Stimulated activated CD4-positive, alpha-beta T cell treated with anti-CD3 and anti-CD28 coated beads, Interleukin-4, amount 100 ng/mL, for 1 hour (primary cell): ENCODE measurements at places on chromosomes 7 and 10.

GRCh38 chr10:87066865-87067264 is 27.8 kb downstream of the GLUD1 start:
- DNase-seq: no peak

DNA sequence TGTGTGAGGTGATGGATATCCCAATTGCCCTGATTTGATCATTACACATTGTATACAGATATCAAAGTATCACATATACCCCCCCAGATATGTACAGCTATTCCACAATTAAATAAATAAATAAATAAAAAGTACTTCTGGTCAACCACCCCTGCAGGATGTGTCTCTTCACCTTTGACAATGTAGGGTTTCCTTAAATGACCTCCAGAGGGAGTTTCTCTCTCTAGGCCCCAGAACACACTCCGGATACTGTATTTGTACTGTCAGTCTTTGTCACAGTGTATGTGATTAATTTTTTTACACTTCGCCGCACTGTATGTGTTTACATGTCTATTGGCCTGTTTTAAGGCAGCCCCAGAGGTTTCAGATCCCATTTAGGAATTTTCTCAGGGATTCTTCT is 123.6 kb downstream of the ADCYAP1R1 start:
- no peak for DNase-seq

- DNase-seq: no peak
Observed at GRCh38 chr7:78587443-78588044, 789.0 kb downstream of the PHTF2 start.

- no peak for DNase-seq
Observed at GRCh38 chr10:81576336-81576735, 298.7 kb upstream of the NRG3 start.

GRCh38 chr10:1134156-1134555 is 78.0 kb downstream of the WDR37 start:
- no peak for DNase-seq

- DNase-seq: no peak
Observed at GRCh38 chr7:83040484-83040883, 122.2 kb downstream of the PCLO start.

DNA sequence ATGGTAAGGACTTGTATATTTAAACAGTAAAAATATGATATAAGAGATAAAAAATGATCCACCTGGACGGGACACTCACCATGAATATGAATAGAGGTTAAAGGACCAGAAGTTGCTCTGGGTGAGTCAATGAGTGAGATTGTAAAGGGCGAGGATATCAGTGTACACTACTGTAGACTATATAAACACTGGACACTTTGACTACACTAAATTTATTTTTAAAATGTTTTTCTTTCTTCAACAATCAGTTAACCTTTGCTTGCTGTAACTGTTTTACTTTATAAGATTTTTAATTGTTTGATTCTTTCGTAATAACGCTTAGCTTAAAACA is 202.8 kb downstream of the VTI1A start:
- DNase-seq: no peak

DNA sequence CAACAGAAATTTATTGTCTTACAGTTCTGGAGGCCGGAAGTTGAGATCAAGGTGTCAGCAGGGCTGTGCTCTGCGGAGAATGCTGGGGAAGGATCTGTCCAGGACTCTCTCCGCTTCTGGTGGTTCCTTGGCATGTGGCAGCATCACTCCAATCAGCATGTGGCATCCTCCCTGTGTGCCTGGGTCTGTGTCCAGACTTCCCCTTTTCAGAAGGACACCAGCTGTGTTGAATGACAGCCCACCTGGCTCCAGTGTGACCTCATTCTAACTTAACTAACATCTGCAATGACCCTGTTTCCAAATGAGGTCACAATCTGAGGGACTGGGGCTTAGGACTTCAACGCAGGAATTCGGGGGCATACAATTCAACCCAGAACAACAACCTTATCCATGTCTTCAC is 141.9 kb downstream of the BMS1 start:
- no peak for DNase-seq

- no peak for DNase-seq
Observed at GRCh38 chr10:130242513-130242912, 106.3 kb downstream of the GLRX3 start.

DNA sequence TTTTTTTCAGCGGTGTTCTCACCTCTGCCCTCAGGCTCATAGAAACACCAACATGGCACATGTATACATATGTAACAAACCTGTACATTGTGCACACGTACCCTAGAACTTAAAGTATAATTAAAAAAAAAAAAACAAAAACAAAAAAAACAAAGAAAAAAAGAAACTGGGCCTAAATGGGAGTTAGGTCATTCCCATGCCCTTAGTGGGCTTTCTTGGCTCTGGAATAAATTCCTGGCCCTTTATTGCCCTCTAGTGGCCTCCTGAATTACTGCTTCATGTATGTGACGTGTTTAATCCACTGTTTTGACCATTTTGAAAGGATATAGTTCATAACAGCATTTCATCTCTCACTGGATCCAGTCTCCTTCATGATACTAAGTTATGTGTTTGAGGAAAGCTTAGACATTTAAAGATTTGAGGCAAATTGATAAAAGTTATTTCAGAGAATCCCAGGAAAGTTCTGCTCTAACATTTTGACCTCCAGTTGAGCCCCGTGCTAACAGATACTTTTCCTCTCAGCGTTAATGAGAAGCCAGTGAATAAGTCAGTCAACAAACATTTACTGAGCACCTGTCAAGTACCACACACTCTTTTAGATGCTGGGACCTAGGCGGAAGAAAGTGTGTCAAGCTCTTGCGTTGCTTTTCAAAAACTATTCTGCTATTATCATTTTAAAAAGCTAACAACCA is 54.7 kb upstream of the SYPL1 start:
- DNase-seq: no peak

DNA sequence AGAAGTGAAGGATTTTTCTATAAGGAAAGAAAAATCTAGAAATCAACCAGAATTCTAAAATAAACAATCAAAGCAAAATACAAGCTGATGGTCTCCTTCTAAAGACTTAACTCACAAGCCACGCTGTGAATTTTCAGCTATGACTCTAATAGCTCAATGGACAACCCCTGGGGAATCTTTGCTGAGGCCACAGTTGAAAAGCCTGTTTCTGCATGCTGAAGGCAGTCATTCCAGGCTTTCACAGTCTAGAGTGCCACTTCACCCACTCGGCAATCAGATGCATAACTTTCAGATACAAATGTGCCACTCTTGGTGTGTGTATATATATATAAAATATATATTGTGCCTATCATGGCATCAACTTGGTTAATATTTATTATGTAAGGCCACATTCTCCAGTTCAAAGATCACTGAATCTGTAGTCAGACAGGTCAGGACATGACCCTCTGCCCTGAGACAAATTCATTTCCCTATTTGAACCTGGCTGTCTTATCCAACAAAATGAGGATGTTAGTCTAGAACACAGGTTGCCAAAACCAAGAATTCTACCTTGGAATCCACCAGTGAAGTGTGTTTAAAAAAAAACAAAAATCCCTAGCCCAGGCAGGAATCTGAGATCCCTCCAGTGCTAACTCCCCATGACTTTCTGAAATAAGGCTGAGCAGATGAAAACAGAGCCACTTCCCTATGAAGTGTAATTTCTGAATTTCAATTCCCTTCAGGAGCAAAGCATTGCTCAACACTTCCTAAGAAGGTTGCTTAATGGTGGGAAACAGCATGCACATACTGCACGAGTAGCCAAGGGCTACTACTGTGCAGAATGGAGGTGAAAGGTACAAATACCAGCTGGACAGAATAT is 9.9 kb downstream of the LIPA start:
- DNase-seq: no peak

DNA sequence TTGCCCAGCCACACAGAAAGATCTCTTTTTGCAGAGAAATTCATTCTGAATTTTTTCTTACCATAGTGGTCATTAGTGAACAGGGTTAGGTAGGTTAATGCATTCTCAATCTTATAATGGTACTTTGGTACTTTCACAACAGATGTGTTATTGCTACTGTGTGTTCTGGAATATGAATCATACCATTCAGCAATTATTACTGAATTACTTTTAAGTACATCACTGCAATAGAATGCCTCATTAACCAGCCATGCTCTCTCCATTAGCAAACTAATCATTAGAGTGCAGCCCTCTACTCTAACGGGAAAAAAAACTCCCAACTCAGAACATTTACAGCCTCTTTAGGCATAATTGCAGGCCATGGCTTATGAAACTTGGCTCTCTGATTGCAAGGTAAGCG is 102.1 kb downstream of the DOCK4 start:
- DNase-seq: no peak

GRCh38 chr7:2750004-2750407 is 62.0 kb downstream of the AMZ1 start:
- no peak for DNase-seq

DNA sequence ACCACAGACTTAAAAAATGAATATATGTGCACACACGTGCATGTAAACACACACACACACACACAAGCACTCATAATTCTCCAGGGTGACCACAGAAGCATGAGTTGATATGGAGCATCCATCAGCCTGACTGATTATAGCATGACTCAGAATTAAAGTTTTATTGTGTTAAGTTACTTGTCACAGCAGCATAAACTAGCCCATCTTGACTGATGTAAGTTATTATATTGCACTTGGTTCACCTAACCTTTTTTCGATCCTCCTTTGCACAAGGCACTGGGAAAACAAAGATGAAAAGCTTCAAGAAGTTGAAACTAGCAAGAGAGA is 18.8 kb upstream of the SLC35G1 start:
- DNase-seq: no peak

GRCh38 chr10:15879663-15880062 is 19.4 kb upstream of the MINDY3 start:
- DNase-seq: no peak

GRCh38 chr7:74633451-74633921 is 24.0 kb upstream of the GTF2I start:
- no peak for DNase-seq

DNA sequence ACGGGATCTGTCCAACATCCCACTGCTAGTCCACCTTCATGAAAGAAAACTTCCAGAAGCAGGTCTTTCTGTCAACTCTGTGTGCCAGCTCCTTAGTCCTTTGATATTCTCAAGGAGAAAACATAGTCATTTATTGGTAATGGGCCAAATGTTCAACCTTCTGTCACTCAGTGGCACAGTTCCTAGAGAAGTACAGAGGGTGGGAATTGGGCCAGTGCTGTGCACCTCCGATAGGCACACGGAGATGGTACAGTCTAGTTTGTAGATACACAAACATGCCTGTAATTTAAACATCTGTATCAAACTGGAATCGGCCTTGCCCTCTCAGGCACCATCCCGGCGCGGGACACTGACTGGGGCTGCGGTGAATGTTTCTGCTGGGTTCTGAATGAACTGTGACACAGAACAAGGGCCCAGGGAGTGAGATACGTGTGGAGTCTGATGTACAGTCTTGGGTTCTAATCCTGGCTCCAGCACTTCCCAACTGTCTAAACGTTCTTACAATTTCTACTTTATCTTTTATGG is 213.9 kb upstream of the SHH start:
- no peak for DNase-seq

GRCh38 chr10:36173364-36173763 is 531.3 kb upstream of the FZD8 start:
- no peak for DNase-seq

DNA sequence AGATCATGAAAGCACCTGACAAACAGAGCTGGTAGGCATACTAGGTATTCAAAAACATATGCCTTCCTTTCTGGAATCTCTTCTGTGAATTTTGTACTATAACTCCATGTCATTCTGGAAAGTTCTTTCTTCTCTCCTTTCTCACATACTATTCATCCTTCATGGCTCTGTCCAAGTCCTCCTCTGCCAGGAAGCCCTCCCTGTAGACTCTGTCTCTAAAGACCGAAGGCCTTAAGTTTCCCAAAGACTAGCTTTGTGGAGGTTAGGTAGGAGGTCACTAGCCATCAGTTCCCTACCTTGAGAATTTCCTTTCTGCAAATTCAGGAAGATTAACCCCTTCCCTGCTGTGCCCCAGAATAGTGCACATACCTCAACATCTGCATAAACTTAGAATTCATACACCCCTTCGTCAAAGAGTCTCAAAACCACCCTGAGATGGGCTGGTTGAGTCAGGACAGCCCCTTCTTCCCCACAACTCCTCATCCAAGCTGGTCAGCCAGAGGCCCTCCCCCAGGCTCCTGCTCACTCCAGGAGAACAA is 20.6 kb downstream of the SORBS1 start:
- no peak for DNase-seq

DNA sequence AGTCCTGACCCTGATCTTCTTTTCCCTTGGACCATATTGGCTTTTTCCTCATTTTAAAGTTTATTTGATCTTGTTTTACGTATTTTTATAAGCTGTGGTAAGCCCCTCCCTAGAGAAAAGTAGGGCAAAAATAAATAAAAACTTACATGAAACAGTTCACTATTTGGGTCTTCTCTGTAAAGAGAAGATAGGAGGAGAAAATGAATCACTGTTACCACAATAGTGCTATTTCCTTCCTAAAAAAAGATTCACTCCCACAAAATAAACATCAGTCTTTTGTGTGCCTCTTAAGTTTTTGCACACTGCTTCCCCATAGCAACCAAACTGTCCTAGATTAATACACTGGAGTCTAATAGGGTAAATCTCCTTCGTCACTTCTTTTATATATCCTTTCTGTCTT is 1.4 kb upstream of the SVIL start:
- DNase-seq: no peak

DNA sequence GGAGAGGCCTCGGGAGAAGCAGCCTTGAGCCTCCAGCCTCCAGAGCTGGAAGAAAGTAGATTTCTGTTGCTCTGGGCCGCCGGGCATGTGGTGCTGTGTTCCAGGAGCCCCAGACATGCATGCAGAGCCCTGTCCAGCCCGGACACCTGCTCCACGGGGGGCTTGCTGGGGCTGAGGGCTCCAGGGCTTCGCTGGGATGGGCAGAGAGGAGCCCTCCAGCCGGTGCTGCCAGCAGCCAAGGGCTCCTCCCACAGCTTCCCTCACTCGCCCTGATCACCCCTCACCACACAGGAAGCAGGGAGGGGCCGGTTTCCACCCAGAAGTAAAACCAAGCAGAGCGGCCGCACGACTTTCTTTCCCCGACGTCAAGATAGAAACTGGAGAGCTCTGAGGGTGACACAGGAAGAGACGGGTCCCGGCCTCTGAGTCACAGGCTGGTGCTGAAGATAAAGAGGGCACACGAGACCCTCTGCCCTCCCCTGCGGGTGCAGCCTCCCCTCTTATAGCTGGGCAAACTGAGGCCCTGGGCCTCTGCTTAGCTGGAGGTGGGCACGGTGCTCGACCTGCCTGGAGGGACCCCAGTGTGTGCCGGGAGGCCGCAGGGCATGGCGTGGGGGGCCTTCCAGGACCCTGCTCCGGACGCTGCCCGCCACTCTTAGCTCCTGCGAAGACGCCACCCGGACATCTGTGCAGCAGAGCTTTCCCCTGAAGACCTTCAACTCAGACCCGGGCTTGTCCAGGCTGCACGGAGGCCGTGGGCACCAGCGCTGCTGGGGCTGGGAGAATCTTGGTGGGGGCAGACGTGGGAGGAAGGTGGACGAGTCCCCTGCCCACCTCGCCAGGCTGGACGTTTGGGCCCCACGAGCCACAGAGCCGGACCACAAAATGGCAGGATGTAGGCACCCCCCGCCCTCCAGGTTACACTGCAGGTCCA is 31.1 kb downstream of the ADAP1 start:
- peak; percentile 89 for DNase-seq

GRCh38 chr7:20864221-20864620 is 77.5 kb upstream of the SP8 start:
- no peak for DNase-seq
